ENCODE measurements at places on chromosomes 1 and 21.

DNA sequence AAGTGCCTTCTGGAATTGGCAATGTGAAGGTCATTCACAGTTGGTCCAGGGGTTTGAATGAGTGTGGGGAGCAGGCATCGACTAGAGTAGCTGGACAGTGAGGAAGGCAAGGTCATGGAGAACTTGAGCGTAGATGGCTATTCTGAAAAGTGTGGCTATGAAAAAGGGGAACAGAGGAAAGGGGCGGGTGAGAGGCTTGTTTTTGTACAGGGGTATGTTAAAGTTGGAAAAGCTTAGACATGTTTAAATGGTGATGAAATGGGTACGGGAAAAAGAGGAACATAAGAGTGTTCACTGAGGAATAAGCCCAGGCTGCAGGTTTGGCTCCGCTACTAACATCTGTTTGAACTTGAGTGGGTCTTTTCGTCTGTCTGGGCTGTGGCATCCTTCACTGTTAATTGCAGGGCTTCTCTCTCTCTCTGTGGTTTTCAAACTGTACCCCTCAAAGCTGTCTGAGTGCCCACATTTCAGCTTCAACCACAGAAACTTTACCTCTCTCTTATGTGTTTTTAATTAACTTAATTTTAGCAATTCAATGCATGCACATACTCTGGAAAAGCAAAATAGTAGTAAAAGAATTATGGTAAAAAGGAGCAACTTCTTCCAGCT lies 70.8 kb upstream of the COA6 start:
- no peak for DNase-seq

DNA sequence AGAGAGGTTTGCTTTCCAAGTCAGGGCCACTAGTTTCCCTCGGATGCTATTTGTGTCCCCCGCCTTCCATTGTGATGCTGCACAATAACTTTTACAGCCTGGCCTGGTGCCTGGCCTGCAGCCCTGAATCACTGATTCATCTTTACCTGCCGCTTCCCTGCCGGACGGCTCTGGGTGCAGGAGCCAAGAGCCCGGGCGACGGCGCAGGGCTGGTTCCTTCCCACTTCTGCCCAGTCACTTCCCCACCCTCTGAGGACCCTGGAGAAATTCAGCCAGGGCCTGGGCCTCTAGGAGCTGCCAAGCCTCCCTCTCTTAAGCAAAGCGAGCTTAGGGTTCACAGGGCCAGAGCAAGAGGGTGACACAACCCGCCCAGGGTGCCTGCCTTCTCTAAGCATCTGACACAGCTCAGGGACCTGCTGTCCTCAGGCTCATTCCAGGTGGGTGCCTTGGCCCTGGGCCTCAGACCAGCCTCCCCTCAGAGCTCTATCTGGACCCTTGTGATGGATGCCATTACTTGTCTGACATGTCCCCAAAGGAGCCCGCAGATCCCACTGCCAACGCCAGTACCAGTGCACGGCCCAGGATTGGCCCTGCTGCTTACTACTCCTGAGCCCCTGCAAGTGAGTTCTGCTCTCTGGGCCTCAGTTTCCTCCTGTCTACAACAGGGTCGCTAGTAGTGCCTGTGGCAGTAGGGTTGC lies 381.0 kb upstream of the VAMP3 start:
- DNase-seq: no peak

- DNase-seq: no peak
Observed at GRCh38 chr1:205235951-205236350, 8.2 kb downstream of the TMCC2 start.

- DNase-seq: no peak
Observed at GRCh38 chr1:169217636-169218035, 111.1 kb downstream of the ATP1B1 start.

DNA sequence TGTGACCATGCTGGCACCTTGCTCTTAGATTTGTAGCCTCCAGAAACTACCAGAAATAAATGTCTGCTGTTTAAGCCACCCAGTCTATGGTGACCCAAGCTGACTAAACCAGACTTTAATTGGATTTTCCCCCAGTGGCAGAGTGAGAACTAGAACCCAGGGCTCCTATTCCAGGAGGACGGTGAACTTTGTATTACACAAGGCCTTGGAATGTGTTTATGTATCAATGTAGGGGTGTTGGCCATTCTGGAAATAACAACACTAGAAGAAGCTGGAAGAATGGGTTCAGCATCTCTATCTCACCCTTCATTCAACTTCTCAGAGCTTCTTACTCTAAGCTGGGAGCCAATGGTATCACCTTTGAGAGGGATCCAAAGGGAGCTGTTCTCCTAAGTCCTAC lies 37.0 kb downstream of the ARHGEF11 start:
- no peak for DNase-seq

DNA sequence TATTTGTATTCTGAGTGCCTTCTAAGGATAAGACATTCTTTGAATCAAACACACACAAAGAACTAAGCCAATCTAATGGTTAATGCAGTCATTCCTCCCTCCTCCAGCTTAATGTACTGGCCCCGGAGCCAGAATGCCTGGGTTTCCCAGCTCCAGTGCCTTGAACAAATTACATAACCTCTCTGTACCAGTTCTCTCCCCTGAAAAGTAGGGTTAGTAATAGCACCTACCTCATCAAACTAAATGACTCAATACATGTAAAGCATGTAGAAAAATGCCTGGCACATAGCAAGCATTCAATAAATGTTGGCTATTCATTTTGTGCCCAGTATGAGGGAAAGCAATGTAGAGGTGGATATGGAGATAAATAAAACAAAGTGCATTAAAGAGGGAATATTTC lies 14.0 kb downstream of the C1orf52 start:
- no peak for DNase-seq

DNA sequence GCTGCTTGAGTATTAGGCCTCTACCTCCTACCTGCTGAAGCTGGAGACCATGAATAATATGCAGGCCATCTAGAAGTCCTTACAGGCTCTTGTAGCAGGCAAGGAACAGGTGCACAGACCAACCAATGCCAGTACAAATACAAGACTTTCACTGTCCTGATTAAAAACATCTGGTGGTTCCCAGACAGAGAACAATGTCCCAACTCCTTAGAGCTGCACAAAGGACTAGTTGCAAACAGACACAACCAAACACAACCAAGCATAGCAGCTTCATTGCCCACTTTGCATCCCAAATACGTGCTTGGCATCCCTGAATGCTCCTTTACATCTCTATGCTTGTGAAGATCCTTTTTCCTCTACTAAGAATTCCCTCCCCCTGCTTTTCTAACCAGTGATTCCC lies 98.1 kb upstream of the CXADR start:
- DNase-seq: no peak

DNA sequence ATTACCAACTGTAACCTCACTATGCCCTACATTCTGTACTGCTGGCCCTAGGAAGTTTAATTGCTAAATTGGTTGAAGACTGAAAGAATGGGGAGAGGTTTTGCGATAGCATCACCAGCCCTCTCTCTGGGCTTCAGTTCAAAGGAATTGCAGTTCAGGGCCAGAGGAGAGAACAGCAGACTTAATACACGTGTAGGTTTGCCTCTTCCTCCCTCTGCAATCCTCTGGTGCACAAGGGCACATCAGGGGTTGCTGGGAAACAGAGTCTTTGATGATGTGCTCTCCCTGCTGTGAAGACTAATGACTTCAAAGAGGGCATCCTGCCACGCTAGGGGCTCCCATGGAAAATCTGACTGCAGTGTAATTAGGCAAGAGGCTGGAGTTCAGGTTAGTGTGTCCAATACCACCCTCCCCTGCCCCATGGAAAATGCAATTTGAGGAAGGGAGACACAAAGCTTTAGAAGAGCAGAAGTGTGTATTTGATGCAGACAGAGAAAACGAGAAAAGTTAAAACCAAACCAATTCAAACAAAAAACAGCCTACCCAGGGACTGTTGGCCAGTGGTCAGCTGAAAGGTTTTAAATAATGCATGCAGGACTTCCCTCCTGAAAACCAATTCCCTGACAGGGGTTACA lies 167.9 kb downstream of the ASTN1 start:
- no peak for DNase-seq

DNA sequence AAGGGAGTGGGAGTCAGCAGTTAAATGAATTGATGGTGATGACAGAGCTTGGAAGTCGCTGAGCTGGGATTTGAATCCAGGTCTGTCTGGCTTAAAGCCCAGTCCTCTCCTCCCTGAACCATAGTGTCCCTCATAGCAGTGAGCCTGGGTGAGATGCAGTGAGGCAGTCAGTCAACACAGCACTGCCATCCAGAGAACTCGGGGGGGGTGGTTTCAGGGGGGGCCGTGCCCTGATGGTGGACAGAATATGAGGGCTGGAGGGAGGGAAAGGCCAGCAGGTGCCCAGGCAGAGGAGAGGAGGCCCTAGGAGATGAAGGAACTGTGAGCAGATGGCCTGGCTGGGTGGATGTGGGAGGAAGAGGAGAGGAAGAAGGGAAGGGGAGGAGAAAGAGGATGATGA lies 405.6 kb downstream of the PTPRU start:
- DNase-seq: no peak

- no peak for DNase-seq
Observed at GRCh38 chr1:74011736-74012135, 186.2 kb downstream of the LRRIQ3 start.

- DNase-seq: no peak
Observed at GRCh38 chr1:44035726-44036408, 4.6 kb upstream of the SLC6A9 start.

DNA sequence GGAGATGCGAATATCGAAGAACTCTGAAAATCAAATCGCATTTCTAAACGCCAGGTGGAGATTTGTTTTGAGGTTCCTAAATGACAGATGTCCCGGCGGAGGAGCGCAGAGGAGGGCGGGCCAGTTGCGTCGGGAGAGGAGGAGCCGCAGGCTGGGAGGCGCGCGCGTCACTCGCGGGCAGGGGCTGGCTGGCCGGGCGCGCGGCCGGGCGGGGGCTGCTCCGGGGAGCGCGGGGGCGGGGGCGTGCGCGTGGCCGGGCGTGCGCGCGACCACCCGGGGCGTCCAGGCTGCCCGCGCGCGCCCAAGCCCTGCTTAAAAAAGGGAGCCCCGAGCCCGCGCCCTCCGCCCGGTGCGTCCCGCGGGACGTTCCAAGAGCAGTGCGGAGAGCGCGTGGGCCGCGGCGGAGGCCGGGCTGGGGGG lies 47.3 kb downstream of the H3-3A start:
- DNase-seq: peak; percentile 68

- DNase-seq: peak; percentile 13
Observed at GRCh38 chr1:21818656-21819055, 6.6 kb downstream of the LDLRAD2 start.

- DNase-seq: no peak
Observed at GRCh38 chr1:40633931-40634376, 31.5 kb downstream of the RIMS3 start.

DNA sequence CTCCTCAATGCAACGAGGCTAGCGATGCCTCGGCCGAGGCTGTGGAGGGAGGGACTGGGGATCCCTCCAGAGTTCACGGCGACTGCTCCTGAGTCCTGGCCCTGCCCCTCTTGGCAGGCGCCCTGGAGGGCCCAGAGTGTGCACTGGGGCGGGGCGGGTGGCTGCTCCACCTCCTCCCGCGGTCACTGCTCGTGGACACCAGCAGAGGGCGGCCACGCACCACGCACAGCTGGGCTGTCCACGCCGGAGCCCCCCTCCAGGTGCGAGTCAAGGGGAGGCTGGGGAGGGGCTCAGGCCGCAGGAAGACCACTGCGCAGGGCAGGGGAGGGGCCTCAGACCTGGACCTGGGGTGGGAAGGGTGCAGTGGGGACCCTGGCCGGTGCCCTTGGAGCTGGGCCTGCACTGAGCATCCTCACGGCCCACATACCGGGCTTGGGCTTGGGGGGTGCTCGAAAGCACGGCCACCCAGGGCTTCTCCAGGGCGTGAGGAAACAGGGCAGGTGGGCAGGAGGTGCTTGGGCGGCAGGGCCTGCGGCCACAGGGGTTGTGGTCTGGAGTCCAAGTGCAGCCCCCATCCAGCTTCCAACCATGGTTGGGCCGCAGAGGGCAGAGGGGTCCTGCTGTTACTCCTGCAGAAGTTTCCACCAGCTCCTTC lies 20.6 kb upstream of the TTC34 start:
- DNase-seq: peak; percentile 23

DNA sequence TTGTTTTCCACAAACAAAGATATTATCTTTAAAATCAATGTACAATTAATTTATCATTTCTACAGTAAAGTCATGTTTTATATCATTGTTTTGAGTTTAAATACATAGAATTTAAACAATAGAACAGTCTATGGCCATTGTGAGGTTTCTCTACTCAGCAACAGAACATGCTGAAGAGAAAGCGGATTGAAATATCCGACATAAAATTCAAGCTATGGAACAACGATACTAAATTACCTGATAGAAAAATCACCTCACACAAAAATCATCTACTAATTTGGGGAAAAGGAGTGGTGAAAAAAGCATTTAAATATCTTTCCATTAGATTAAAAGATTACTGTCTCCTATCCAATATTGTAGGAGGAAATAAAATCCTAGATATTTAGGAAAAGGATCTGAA lies 12.6 kb downstream of the CDKN2C start:
- DNase-seq: no peak

DNA sequence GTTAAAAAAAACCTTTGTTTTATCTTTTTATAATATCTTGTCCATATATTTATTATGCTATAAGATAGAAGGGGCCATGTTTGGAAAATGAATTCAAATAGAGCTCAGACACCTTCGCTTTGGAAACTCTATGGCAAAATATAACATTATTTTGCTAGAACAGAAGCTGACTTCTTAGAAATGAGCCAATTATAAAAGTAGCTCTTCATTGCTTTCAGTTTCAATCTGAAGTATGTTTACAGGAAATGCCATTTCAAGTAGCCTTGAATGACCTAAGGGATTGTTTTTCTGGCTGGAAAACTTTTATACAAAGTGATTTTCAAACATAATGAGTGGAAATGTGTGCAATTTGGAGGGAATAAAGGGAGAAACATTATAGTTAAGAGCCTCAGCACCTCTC lies 37.8 kb upstream of the GBP5 start:
- DNase-seq: no peak

DNA sequence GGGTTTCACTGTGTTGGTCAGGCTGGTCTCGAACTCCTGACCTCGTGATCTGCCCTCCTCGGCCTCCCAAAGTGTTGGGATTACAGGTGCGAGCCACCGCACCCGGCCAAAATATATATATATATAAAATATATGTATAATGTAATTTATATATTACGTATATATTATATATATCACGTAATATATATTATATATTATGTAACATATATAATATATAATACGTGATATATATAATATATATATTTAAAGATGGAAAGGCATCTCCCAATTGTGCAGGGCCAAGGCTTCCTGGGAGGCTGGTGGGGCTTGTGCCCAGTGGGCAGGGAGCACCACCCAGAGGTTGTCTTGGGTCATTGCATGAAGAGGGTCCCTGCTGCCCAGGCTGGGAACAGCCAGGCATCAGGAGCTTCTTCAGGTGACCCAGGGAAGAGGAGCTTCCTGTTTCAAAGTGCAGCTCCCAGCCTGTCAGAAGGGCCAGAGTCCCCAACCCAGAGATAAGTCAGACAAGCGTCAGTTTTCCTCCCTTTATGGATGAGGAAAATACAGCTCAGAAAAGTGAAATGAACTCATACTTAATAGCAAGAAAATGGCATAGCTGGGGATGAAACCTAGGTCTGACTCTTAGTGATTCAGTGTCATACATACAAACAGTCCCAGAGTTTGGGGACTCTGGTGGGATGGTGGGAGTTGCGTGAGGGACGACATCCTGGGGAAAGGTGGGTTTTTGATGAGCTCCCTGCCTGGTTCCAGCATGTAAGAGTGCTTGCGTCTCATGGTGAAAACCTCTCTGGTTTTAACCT lies 12.0 kb downstream of the UBE2Q1 start:
- DNase-seq: peak; percentile 39

All from activated CD4-positive, alpha-beta T cell treated with anti-CD3 and anti-CD28 coated beads for 4 hours (primary cell).